Fibroblast of skin of left quadriceps (primary cell): ENCODE measurements at places on chromosomes 5 and 9.

DNA sequence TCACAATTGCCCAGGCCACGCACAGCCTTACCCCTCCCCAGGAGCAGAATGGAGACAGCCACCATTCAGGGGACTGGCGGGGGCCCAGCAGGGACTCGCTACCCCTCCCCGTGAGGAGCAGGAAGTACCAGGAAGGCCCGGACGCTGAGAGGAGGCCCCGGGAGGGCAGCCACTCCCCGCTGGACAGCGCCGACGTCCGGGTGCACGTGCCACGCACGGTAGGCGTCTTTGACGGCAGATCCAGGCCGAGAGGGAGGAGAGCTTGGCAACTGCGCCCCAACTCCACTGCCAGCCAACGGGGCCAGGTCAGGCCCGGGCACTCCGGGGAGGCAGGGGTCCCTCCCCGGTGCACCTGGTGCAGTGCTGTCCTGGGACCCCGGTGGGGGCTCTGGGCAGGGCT lies 14.0 kb downstream of the DNLZ start:
- DNase-seq = no peak

GRCh38 chr9:33166231-33167083 lies 679 bp downstream of the B4GALT1 start:
- DNase-seq = no peak

- DNase-seq = no peak
Observed at GRCh38 chr9:137474271-137474670, 15.1 kb upstream of the NSMF start.

DNA sequence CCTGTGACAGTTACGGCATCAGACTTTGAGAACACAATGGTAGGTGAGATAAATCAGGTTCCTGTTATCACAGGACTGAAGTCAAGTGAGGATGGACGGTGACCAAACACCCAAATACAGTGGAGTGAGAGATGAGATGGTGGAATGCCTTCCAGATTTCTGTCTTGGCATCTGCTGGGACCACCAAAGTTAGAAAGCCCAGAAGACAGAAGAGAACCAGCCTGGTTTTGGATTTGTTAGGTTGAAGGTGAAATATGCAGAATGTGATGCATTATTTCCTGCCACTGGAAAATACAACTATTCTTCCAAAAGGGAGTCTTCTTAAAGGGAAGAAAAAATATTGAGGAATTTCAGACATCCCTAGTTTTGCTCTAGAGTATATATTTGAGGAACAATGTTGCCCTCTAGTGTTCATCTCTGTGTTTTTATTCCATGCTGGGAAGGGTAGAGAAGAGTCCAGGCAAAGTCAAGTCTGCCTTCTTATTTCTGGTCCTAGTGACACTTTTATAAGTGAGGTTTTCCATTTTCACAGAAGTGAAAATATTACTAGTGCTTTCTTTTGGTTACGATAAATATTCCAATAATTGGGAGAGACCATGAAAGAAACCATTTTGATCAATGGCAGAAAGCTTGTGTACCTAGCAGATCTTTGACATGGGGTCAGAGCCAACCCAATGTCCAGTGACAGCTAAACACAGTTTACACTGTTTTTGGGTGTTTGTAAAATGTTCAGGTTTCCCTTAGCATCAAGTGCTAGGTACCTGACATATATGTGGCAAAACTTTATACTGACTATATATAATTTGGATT lies 142.3 kb upstream of the ANKH start:
- DNase-seq = peak; percentile 50

DNA sequence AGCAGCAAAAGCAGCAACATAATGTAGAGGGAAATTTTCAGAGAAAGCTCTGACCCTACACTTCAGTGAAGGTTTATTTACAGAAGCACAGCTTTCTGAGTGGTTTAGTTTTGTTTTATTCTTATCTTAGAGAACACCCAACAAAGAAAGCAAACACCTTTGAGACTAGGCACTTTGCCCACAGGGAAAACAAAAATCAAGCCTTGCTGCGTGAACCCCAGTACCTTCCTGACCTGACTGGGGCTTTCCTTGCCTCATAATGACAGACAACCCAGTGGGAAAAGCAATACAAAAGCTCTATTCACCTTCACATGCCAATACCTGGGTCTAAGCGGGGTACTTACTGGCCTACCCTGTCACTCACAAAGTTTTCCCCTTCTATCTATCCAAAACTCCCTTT lies 189.8 kb downstream of the HINT1 start:
- no peak for DNase-seq

DNA sequence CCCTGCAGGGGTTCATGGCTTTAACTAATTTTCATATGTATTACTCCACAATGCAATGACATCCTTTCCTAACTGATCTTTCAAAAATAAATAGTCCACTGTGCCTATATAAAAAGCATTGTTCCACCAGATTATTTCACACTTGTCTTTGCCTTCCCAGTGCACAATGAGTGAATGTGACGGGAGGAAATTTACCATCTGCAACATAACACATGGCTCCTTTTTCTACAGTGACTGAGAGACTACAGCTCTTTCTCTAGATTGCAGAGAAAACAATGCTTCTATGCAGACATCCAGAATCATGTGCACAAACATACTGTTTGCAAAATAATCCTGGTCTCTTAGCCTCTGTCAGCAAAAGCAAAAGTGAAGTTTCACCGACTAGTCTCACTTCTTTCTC lies 483.7 kb upstream of the PIK3R1 start:
- DNase-seq = no peak

DNA sequence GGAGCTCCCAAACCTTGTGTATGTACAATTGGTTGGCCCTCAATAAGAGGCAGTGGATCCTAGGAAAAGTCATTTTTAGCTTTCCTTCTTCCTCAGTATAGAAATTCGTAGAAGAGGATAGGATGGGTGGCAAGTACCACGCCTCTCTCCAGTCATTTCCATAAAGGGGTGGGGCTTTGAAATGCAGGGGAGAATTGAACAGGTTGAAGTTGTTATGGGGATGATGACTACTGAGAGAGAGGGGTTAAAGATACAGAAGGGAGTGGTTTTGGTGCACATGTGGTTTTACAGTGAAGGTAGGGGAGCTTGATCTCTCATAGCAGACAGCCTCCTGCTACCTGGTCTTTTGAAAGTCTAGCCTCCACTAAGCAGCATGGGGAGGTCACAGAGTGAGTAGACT lies 54.4 kb upstream of the FAM120AOS start:
- no peak for DNase-seq

DNA sequence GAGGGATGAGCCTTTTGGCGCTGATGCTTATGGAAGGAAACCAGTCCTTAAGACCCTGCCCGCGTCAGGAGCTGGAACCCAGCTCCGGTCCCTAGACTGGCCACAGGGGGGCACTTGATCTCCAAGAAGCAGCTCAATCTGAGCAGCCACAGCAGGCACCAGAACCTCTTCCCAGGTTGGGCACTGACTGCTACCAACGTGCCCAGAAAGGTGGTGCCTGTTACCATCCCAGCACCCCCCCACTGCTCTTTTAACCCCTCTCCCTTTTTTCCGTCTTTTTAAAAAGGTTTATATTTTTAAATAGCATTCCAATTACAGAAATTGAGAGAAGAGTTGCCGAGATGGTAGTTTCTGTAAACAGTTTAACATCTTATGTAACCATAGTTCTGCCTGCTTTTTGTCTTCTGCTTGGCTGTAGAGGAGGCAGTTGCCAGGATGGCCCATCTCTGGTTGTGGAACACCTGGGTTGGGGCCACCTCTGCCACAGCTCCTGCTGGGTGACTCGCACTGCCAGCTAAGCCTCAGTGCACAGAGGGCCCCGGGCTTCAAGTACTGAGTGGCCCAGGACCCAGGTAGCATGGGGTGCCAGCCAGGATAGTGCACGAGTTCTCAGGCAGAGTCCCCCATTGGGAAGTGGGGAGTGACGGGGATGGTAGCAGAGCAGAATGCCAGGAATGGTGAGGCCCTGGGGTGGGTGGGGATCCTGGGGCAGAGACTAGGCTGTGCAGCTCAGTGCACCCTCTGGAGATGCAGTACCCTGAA lies 62.8 kb downstream of the PFDN1 start:
- no peak for DNase-seq

- no peak for DNase-seq
Observed at GRCh38 chr5:153429761-153430380, 60.6 kb upstream of the GRIA1 start.
